T1000 (cell line): ENCODE measurements at places on chromosomes 5 and 9.

DNA sequence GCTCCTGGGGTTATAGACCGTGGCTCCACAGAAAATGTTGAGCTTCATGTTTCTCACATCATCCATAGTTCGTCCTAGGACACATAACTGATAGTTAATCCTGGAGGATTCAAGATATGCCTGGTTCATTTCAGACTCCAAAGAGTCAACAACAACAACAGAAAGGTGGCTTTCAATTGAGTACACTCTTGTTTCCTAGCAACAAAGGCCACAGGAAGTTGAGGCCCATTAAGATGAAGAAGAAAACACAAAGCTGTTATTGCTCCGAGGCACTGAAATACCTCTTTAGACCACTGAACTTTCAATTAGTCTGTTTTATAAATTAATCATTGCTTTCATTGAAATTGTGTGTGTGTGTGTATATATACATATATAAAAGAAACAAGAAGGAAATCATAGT is 154.5 kb downstream of the YIPF5 start:
- DNase-seq: no peak

GRCh38 chr9:8156346-8156745 is 356.8 kb upstream of the DMAC1 start:
- no peak for DNase-seq

DNA sequence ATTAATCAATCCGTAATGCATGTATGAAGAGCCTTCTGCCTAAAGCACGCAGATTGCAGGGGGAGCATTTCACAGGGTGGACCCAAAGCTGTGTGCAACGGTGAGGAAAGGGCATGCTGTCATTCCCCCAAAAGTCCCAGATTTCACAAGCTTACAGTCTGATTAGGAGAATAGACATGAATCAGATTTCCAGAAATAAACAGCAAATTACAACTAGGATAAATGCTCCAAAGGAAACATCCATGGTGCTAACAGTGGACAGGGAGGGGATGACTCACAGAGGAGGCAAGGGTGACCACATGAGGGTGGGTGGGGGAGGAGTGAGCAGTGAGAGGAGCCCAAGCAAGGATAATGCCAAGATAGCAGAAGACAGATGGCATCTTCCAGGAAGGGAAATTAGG is 258.4 kb upstream of the TAS2R1 start:
- DNase-seq: peak; percentile 27

DNA sequence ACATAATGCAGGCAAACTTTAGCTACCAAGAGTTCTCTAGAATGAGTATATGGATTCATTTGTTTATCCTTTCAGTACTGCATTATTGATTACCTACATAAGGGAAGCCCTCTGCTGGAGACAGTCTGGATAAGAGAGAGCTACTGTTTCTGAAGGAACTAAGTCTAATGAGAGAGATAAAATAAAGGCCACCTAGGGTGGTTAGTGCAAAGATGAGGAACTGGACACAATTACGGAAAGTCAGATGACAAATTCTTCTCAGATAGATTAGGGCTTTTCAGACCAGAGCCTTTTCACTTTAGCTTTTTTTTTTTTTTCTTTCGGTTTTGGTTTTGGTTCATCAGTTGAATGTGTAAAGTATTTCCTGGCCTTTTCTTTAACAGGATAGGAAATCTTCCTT is 31.3 kb downstream of the ISOC1 start:
- DNase-seq: no peak

DNA sequence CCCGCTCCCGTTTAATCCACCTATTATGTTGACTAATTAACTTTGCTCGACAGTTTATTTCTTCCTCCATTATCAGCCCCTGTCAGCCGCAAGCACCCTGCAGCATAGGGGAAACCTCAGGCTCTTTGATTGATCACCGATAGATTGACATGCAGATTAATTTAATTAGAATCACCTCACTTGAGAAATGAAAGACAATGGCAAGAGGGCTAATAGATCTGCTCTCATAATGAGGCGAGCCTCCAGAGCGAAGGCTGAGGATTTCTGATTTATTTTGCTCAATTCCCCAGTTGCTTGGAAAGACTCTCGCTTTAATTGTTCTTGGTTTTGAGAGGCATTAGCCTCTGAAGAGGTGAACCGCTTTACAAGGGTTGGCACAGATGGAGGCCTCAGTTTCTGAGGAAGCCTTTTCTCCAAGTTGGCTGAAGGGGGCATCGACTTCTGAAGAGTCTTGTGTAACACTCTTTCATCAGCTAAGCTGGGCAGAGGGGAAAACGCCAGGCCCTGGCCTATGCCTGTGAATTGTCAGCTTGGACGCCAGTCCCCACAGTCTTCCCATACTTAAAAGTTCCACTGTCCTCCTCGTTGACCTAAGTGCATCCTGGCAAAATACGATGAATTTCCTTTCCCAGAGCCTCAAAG is 275.4 kb downstream of the EBF1 start:
- no peak for DNase-seq

DNA sequence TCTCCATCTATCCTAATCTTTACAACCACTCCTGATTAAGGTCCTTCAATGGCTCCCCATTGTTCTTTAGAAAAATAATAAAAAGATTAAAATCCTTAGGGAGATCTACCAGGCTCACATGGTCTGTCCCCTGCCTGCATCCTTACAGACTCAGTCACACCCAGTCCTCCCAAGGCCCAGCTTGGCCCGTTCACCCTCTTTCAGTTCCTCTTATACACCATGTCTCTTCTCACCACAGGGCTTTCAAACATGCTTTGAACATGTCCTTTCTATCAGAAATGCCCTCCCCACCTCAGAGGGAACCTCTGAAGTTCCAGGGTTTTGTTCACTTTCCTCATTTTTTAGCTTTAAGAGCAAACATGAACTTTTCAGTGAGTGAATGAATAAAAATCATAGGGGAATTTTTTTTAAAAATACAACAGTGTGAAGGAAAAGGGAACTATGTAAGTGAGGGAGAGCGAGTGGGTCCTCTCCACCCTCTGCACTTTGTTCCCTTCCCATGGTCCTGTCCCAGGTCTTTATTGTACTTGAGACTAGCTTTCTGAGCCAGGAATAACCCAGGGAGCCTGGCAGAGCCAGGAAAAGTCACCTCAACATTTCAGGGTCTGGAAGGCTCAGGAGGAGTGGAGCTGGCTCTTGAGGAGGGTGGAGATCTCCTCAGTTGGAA is 55.3 kb downstream of the TRPC7 start:
- DNase-seq: no peak

DNA sequence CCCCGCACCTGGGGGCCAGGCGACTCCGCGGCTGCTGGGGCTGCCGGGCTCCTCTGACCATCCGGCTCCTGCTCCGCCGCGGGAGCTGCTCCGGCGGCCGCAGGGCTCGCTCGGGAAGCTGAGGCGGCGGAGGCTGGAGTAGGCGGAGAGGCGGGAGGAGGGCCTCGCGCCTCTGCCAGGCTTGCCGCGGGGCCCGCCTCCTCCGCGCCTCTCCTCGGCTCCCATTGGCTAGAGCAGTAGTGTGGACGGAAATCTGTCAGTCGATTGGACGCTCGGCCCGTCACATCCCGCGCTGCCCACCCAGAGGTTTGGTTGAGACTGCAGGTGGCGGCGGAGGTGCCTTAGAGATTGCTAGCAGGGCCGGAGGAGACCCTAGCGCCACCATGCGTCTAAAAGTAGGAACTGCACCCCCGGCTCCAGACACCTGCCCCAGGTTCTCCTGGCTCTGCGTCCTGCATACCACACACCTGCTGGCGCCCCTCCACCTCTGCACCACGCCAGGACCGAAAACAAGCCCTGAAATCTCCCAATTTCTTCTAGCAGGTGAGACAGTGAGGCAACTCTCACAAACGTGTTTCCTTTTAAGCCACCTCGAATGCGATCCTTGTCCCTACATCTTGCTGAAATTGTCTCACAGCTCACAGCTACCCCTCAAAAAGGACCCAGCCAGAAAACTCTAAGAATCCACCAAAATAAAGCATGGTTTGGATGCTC is at the start of gene SCAI:
SCAI (minus strand) TSS at position 152 of the 714 bp plus-strand sequence; CDS start at position 61, 91 bp downstream.
- DNase-seq: peak; percentile 95

- no peak for DNase-seq
Measured at GRCh38 chr9:27054841-27055240, 49.4 kb upstream of the LRRC19 start.
